Left colon (tissue), 2 donors: ENCODE measurements at places on chromosomes 4 and X. TPM values are rescaled to one million over a fixed set of nuclear protein-coding genes. Genes with fewer than 3 reads are reported as not detected.

SHROOM3 gene
- 158 TPM for total RNA-seq

WNK3 gene
- 0.06 TPM for total RNA-seq

ADH1B gene
- total RNA-seq: 156 TPM

IDUA gene
- total RNA-seq: 28.7 TPM

KLHL13 gene
- 6.3 TPM for total RNA-seq

SGMS2 gene
- total RNA-seq: 50.3 TPM

DNA sequence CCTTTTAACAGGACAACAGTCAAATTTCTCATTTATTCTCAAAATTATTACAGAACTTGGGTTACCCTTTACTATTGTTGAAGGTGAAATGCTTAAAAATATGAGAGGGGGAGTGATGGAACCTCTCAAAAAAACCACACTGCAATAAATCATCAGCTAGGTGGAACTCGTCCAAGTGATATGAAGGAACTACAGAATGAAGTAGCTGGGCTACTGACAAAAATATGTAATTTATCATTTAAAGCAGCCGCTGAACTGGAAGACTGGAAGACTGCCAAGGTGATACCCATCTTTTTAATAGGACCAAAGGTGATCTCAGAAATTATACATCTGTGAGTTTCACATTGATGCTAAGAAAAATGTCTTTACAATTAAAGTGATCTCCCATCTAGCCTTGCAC, 597.7 kb upstream of the TENM3 start:
- DNase-seq: no peak

DNA sequence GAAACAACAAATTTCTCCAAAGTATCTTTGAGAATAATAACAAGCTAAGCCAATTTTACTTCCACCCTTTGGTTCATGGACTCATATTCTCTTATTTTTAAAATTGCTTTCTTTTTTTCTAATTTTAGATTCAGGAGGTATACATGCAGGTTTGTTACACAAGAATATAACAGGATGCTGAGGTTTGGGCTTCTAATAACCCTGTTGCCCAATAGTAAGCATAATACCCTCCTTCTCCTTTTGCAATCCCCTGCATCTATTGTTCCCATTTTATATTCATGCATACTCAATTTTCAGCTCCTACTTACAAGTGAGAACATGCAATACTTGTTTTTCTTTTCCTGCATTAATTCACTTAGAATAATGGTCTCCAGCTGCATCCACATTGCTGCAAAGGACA, 202.3 kb upstream of the FSTL5 start:
- no peak for DNase-seq

GRCh38 chrX:107715331-107716117, 60.1 kb downstream of the TSC22D3 start:
- no peak for DNase-seq

DNA sequence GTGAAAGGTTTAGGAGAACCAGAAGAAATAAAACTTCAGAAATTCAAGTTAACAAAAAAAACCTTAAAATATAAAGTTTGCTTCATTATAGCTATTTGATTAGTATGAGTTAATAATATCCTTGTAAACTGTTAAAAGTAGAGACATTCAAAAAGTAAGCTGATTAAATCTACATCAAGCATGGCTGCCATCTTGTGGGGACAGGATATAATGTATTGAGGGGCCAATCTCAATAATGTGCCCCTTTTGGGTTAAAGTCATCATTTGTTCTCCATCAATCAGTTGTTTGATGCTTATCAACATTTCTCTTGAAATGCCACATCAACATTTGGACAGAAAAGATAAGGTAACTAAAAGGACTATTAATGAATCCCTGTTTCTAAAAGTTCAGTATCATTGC, 4.6 kb upstream of the GRID2 start:
- no peak for DNase-seq

DNA sequence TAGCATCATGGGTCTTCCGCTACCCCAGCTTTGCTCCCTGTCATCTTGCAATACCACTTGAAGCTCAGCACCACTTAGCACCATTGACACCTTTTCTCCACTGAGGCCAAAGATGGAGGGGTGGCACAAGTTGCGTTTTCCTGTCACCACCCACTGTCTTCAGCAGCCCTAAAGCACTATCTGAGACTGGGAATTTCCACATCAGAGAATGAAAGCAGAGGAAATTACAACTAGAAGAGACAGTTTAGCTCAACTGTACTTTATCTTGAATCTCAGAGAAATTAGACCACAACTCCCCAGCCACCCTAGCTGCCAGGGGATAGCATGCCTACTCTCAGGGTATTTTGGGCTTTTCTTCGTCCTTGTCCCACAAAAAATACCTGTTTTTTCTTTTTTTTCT, 111.0 kb downstream of the DDIT4L start:
- DNase-seq: no peak
